Stimulated activated CD4-positive, alpha-beta T cell treated with anti-CD3 and anti-CD28 coated beads, Interleukin-2, amount 100 ng/mL, for 24 hours (primary cell): ENCODE measurements at places on chromosomes 5 and 9.

DNA sequence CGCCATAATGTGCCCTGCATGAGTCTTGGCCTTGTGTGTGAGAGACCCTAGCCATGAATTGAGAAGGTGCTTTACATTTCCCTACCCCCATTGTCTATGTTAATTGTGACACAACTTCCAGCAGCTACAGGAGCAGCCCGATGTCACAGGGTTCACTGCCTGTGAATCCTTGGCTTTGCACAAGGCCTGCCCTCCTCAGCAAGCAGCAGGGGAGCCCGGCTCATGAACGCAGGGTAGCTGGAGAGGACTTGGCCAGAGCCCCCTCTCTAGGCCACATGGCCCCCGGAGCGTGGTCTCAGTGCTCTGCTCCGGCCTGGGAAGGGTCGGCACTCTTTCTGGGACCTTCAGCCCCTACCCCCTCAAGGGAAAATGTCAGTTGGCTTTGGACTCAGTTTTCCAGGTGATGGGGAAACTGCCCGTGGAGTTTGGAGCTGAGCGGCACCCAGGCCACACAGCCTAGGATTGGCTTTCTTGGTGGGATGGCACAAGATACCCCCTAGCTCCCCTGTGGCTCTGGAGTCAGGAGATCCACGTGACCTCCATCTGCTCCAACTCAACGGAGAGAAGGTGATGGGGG is 160.8 kb downstream of the DAB2IP start:
- DNase-seq: no peak

DNA sequence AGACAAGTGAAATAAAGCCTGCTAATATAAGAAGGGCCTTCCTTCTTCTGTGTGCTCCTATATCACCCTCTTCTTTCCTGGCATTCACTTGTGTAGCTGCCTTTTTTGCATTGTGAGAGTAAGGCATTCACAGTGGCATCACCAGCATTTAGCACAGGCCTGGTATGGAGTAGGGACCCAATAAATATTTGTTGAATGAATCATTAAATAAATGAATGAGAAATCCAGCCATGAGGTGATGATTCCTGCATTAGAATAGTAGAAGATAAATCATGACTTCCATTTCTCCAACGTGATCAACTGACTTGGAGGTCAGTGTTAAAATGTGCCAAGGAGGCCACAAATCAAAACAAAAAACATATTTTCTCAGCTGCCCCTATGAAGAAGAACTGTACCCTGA is 3.9 kb downstream of the PLPPR1 start:
- no peak for DNase-seq

DNA sequence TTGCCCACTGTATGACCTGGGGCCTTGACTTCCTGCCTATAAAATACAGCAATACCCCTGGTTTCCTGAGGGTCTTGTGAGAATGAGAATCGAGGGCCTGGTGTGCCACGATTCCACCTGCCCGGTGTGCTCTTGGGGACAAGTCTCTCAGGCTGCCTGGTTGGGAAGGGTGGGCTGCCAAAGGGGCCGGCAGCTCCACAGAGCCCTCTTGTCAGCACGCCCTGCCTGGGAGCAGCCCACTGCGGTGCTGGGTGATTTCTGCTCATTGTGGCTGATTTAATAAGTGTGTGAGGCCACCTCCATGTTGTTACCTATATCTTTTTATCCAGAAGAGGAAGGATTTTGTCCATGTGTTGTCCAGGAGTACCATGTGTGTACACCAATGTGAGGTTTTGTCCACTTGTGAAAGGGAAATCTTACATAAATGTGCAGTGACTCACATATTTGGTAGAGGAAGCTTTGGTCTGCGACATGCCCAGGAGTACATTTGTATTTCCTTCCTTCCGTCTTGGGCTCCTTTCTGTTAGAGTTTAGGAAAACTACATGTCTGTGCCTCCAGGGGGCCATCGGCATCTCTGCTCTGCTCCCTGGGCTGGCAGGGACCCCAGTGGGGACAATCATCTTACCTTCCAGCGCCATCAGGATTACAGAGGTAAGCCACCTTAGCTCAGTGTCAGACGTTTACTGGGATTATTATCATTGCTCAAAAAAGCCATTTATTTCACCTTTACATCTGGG is 108.6 kb downstream of the PHF2 start:
- DNase-seq: no peak

GRCh38 chr5:124858612-124859011 is 112.2 kb upstream of the ZNF608 start:
- DNase-seq: no peak

GRCh38 chr5:13567819-13568218 is 376.7 kb downstream of the DNAH5 start:
- DNase-seq: no peak

GRCh38 chr5:58545912-58546311 is 37.0 kb upstream of the RAB3C start:
- no peak for DNase-seq

DNA sequence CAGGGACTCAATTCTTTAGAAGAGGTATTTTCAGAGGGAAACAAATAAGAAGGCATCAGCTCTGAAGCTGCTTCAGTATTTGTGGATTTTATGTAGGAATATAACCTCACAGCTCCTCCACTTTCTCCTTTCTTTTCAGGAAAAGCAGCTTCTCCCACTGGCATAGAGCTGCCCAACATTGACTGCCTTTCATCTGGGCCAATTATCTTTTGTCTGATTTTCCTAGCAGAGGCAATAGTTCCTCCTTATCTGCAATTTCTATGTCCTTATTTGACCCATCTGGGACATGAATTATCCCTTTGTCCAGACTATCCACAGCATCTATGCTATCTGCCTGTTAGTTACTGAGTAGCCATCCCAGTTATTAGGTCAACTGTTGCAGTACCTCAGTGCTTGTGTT is 1671.2 kb upstream of the ACO1 start:
- DNase-seq: no peak

GRCh38 chr9:21331676-21332402 is 3.4 kb downstream of the KLHL9 start:
- no peak for DNase-seq

GRCh38 chr9:79013715-79014610 is 557.8 kb upstream of the TLE4 start:
- no peak for DNase-seq

DNA sequence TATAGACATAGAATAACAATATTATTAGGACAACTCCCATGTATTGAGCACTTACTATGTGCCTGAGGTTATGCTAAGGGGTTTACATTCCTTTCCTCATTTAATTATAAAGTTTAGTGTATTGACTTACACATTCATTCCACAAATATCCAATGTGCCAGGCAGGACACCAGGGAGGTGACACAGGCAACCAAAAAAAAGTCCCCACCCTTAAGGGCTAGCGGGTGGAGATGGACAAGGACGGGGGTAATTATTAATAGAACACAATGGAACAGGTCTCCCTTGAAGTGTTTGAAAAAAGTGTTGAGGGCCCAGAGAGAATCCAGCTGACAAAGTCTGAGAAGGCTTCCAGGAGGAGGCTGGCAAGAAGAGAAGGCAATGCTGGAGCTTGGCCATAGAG is 5.7 kb downstream of the TBC1D2 start:
- DNase-seq: no peak

- no peak for DNase-seq
Measured at GRCh38 chr9:116087751-116088194, 65.8 kb upstream of the PAPPA start.

DNA sequence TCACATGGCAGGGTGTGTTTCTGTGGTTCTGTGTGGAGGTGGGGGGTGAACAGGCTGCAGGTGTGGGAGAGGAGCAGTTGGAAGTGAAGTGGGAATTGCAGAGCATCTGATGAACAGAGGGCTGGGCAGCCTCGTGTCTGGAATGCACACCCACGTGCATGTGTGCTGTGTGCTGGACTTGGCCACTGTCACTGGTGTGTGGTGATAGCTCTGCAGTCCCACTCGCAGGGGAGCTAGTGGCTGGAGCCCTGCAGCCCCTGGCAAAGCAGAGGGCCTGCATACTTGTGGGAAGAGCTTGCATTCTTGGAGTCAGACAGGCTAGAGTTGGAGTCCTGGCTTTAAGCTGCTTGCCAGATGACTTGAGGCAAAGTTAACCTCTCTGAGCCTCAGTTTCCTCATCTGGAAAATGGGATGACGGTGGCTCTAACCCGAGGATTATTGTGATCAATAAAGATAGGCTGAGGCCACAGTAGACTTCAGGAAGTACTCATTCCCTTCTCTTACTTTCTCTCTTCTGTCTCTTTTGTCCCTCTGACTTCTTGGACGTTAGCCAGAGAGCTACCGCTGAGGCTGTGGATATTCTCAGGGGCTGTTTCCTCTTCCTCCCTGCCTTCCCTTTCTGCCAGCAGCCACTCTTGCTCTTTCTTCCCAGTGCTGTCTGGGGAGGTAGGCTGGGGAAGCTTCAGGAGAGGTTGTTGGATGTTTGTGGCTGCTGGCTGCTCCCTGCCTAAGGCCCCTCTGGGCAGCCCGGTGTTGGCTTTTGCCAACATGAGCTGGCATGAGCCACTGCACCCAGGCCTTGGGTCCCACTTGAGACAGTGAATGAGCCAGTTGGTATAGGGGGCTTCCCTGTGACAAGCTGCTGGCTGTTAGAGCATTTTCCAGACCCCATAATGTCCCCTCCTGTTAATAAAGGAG is 18.3 kb downstream of the PSAT1 start:
- DNase-seq: no peak

DNA sequence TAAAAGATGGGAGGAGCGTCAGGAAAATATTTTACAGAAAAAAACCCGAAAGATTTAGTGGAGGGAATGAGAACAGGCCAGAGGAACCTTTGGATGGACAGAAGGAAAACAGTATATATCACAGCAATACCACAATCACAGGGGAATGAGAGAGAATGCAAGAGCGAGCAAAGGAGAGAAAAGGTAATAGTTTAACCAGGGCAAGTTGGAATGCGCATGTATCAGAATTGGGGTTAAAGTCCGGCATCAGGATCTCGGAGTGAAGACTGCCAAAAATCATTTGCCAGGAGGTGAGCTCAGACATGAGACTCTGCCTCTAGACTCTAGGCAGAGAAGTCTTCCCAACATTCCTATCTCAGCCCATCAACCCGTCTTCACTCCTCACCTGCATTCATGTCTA is 36.8 kb downstream of the PCDHGC5 start:
- no peak for DNase-seq

- DNase-seq: no peak
Measured at GRCh38 chr9:104108315-104108714, 14.2 kb downstream of the SMC2 start.

- no peak for DNase-seq
Measured at GRCh38 chr9:127389381-127390247, 7.4 kb upstream of the SLC2A8 start.

DNA sequence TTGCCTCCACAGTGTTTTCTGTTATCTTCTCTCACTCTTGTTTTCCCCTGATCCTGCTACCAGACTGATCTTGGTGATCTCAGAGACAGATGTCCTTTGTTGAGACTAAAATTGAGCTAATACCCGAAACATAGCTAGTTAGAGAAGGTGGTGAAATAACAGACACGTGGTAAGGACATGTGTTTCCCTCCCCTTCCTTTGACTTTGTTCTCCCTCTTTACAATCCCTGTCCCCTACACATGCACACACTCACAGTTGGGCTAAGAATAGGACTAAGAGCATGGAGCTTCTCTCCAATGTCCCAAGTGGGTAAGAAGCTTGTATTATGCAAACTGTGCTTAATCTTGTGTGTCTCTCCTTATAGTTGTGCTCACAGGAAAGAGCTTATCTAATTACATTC is 1603.0 kb upstream of the C9orf72 start:
- no peak for DNase-seq

DNA sequence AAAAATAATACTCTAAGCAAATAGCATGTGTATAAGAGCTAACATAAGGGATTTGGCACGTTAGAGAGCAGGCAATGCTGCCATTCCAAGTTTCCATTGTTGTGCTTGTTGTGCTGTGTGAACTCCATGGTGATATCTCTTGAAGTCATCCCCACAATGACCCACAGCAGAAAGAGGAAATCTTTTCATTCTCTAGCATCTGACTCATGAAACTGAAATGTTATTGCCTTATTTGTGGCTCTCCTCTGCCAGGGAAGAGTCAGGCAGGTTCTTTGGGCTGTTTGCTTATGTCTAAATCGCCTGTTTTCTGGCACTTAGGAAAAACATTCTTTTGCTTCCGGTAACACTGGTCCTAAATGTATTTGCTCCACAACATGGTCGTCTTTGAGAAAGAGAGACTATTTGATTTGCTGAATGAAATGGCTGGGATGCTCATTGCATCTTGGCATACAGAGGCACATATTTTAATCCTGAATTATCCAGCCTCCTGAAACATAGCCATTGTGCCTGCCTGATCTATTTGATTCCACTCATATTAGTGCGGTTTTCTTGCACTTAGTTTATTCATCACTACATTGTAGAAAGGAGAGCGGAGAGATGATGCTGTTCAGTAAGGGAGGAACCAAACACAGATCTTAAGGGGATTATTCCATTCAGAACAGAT is 188.8 kb downstream of the CSNK1G3 start:
- no peak for DNase-seq

GRCh38 chr9:36486933-36487481 is 85.7 kb upstream of the MELK start:
- DNase-seq: peak; percentile 63

GRCh38 chr9:100714372-100715099 is 136.7 kb downstream of the CAVIN4 start:
- peak; percentile 65 for DNase-seq

DNA sequence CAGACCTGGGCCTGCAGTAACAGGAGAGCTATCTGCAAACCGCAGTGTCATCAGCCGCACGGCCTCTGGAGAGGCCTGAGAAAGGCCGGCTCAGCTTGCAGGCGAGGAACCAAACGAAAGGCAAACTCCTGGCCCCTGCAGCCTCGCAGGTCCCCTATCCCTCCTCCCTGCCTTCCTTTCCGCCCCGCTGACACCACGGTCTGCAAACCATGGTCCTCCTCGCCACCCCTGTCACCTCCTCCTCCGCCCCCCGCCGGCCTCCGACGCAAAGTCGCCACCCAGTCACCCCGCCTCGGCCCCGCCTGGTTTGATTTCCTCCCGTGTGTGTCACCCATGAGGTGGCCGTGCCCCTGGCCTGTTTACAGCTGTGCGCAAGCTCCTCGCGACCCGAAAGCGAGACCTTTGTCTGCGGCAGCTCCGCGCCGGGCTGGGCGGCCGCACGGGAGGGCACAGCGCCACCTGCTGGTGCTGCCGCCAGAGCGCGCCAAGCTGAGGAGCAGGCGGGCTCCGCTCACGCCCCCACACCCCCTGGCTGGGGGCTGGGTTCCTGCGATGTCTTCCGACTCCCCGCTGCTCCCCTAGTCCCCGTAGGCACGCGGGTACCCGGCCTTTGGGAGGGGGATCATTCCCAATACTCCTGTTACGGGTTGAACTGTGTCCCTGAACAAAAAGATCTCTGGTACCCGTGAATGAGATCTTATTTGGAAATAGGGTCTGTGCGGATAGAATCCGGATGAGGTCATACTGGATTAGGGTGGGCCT is 19.4 kb downstream of the GBGT1 start:
- peak; percentile 93 for DNase-seq

GRCh38 chr9:33151007-33151557 is 16.1 kb downstream of the B4GALT1 start:
- DNase-seq: no peak
